ENCODE measurements at places on chromosomes 6 and 20.

DNA sequence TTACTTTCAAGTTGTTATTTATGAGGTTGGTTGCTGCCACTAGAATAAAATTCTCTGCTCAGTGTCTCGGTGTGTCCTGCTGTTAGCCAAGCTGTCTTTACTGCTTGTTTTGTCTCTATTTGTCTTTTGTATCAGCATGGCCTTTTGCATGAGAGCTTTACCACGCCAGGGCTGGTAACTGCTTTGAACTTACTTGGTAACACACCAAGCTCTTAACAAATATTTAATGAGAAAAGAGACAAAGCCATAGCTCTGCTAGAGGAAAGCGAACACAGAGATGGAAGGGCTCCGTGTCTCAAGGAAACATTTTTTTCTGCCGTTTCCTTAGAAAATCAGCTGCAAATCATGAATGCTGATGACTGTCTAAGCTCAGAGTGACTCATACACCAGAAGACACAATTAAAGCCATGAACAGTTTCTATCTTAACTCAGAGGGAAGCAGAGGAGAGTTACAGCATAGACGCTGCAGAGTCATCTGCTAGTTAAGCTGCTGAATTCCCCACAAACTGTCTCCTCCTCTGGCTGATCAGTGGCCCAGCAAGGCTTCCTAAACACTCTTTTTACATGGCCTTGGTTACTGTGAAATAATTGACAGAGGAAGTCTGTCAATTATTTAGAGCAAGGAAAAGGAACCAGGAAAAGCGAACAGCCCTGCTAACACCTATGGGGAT is 44.8 kb downstream of the AGPAT4 start:
- peak; percentile 68 for DNase-seq

GRCh38 chr6:46899659-46900058 is 22.1 kb downstream of the ADGRF5 start:
- no peak for DNase-seq

DNA sequence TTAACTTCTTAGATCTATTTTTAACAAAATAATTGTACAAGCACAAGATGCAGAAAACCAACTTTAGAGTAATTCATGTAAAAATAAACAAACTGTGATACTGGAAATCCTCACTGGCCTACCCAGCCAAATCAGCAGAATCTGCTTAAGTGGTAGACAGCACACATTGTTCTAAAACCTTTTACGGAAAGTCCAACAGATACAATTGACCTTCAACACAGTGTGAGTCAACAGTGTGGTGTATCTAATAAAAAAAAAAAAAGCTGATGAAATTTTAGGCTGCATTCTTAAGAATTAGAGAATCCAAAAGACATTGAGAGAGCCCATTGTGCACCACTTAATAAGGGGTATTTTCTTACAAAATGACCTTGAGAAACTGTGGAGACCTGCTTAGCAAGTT is 174.5 kb downstream of the COL21A1 start:
- no peak for DNase-seq

GRCh38 chr20:3106658-3107463 is 22.3 kb upstream of the AVP start:
- DNase-seq: no peak

DNA sequence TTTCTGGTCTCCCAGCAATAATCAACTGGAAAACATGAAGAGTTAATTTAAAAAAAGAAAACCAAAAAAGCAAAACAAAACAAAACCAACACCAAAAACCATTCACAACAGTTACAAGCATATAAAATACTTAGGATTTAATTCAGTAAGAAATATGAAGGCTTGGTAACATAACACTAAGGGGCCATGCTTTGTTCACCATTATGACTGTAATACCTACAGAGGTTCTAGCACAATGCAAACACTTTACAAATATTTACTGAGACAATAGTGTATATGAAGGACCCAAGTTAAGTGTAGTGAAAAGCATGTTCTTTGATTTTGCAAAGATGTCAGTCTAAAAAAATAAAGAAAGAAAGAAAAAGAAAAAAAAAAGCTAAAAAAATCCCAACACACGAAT is 109.8 kb upstream of the EMILIN3 start:
- DNase-seq: no peak

GRCh38 chr20:6744180-6744579 is 23.3 kb upstream of the BMP2 start:
- no peak for DNase-seq

- no peak for DNase-seq
These were observed 44.1 kb downstream of the NEDD9 start for GRCh38 chr6:11188161-11188915.

GRCh38 chr6:29395331-29395730 is at the start of gene OR12D2:
Gene OR12D2, plus strand, starts transcription at chr6:29395631. Its CDS starts 1,069 bp downstream, at chr6:29396700.
- no peak for DNase-seq

GRCh38 chr20:51740838-51741237 is 27.4 kb downstream of the ATP9A start:
- no peak for DNase-seq

DNA sequence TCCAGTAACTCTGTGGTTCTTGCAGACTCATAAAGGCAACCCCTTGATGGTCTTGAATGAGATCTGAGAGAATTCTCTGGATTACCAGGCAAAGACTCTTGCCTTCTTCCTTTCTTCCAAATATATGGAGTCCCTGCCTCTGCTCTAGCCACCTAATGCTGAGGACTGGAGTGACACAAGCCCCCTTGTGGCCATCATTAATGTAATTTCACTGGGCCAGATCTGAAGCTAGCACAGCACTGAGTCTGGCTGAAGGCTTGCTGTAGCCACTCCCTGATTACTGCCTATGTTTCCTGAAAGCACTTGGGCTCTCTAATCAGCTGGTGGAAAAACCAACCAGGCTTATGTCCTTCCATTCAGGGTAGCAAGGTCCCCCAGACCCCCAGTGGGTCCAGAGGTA is 559.3 kb upstream of the IRAK1BP1 start:
- no peak for DNase-seq

- no peak for DNase-seq
These were observed 17.3 kb upstream of the ID1 start for GRCh38 chr20:31587545-31588389.

- DNase-seq: no peak
These were observed 48.0 kb upstream of the NOP56 start for GRCh38 chr20:2604506-2604835.

DNA sequence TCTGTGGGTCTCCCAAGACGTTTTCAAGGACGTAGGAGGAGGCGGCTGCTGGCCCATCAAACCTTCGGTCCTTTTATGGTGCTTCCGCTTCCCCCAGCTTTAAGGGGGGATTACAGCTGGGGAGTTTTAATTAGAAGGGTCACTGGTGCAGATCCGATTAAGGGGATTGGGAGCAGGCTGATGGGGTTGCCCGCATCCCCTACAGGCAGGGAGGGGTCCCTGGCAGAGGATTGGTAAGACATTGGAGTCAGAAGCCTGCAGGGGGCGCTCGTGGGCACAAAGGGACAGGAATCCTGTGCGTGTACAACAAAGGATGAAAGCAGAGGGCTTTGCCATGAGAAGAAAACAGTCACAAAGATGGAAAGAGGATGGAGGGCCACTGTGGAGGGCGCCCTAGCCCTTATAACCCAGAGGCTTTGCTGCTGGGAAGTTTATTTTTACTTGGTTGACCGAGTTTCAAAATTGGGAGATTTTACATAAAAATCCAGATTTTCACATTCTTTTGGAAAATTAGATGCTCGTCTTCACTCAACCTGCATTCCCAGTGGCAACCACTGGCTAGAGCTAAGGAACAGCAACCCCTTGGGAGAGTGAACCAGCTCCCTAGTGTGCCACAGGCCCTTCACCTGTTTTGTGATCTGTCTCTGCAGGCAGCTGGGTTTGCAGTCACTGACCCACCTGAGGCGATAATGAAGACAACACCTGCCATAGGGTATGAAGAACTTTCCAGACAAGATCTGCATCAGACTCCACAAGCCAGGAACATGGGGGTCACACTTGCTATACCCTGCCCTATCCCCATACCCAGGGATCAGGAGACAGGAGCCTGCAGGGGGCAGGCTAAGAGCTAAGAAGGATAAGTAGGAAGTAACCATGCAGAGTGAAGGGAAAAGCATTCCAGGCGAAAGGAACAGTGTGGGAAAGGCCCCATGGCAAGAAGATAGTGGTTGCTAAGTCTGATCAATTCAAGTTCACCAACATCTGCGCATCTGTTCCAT is 97.7 kb downstream of the KCNB1 start:
- DNase-seq: peak; percentile 13

- no peak for DNase-seq
These were observed 25.4 kb downstream of the DIDO1 start for GRCh38 chr20:62900692-62901584.

- no peak for DNase-seq
These were observed 1.1 kb downstream of the SNPH start for GRCh38 chr20:1267161-1267560.

DNA sequence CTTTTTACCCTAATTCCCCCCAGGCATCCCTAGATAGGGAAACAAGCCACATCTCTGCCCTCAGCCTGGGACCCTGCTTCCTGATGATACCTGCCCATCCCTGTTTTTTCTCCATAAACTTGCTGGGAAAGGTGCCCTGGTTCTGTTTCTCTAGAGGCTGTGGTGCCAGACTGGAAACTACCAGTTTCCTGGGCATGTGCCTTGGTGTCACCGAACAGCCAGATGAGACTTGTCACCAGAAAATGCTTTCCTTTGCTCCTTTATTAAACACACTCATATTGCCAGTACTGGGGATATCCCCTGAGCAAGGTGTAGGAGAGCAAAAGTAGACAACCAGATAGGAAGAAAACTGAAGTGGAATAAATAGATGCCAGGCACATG is 16.8 kb downstream of the SRSF3 start:
- DNase-seq: no peak

GRCh38 chr6:32397252-32397920 is 9.6 kb downstream of the BTNL2 start:
- DNase-seq: no peak

DNA sequence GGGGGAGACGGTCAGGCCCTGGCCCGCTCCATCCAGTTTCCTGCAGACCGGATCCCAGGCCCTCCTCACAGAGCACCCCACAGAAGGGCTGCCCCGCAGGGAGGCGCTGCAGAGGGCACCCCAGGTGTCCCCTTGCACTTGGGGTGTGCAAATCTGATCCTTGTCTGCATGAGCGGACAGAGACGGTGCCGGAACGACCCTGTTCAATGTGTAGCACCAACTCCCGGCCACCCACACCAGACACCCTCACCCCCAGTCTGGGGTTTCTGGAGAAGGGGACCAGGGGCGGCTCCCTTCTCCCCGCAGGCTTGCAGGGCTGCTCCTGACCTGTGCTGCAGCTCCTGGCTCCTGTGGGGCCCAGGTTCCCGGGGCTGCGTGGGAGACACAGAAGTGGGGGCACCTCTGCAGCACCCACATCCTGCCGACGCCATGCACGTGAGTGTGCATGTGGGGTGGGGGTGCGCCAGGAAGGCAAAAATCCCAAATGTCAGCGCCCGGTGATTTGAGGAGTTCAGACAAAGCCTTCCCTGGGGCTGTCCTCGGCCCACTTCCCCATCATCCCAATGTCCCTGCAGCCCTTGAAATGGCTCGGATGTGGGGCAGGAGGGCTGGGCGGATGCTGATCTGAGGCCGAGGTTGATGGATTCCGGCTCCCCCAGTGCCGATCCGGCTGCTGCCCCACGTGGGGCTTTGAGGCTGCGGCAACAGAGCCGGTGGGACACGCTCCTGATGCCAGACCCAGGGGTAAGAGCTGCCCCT is 85.3 kb upstream of the BHLHE23 start:
- DNase-seq: no peak

DNA sequence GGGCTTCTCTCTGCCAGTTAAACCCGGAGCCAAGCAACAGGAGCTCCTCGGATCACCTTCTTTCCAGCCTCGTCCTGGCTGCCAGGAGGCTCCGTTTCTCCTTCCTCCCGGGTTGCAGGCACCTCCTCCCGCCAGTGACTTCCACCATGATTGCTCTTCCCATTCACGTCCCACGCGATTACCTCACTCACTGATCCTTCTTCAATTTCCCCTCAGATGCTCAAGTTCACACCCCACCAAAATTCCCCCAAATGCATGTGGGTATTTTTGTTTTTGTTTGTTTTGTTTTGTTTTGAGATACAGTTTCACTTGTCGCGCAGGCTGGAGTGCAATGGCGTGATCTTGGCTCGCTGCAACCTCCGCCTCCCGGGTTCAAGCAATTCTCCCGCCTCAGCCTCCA is 25.1 kb downstream of the KCNQ2 start:
- DNase-seq: no peak

DNA sequence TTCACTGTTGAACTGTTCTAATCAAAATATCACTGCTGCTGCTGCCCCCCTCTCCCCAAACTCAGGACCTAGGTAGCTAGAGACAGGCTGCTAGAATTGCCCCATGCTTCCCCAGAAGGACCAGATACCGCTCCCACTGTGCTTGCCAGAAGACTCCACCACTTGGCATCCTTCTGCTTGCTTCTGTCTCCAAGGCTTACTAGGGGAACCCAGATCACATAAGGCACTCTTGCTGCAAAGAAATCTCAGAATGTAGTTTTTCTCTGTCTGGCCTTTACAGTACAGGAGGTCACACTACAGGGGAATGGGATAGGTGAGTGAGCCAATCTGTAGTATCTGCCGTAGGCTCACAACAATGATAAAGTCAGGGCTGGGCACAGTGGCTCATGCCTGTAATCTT is 21.5 kb upstream of the SLC9A8 start:
- DNase-seq: no peak

- DNase-seq: no peak
These were observed 4.9 kb downstream of the SLC22A2 start for GRCh38 chr6:160253714-160254113.

GRCh38 chr6:30712441-30712945 is 4.6 kb downstream of the MDC1 start:
- DNase-seq: no peak

DNA sequence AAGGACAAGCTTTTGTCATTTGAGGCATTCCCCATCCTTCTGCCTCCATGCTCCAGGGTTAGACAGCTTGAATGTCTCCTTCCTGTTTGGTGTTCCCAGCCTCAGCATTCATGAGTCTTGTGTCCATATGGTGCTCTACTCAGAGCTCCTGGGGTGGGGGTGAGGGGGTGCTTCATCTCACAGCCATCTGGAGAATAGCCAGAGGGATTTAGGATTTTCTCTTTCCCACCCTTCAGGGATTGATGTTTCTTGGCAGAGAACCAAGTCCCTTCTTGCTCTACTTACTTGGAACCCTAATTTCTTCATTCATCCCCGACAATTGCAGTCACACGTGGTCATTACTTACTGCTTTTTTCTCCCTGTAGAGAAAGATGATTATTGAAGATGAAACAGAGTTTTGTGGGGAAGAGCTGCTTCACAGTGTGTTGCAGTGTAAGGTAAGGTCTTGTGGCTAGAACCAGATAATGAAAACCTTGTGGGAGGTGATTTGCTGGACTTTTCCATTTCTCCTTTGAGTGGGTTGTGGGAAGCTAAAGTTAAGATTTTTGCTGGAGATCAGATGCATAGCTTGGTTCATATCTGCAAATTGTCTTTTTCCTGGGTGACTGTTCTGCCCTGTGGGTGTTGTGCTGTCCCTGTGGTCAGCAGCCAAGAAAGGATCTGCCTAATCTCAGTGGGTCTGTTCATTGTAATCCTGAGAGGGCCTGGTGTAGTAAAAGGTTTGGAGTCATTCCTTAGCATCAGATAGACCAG is 18.6 kb downstream of the CMTR1 start:
- DNase-seq: no peak

- no peak for DNase-seq
These were observed 49.8 kb upstream of the ERVFRD-1 start for GRCh38 chr6:11161031-11161956.
